ENCODE measurements at places on chromosomes 4 and X. TPM values are rescaled to one million over a fixed set of nuclear protein-coding genes. Genes with fewer than 3 reads are reported as not detected.

Gene NUP54
- 13.7 TPM for total RNA-seq

Gene ZNF280C
- 2.5 TPM for total RNA-seq

Gene HGFAC
- not detected for total RNA-seq

Gene NPY1R
- 4.0 TPM for total RNA-seq

Gene TBC1D8B
- total RNA-seq: 3.6 TPM

Measured in right atrium auricular region (tissue), 2 donors.